ENCODE measurements at places on chromosomes 11 and 22.
A peak's percentile ranks its signal among the peaks of the same experiment; 100 is the strongest.

- DNase-seq = no peak
Measured at GRCh38 chr11:15716550-15716949, 601.8 kb downstream of the INSC start.

DNA sequence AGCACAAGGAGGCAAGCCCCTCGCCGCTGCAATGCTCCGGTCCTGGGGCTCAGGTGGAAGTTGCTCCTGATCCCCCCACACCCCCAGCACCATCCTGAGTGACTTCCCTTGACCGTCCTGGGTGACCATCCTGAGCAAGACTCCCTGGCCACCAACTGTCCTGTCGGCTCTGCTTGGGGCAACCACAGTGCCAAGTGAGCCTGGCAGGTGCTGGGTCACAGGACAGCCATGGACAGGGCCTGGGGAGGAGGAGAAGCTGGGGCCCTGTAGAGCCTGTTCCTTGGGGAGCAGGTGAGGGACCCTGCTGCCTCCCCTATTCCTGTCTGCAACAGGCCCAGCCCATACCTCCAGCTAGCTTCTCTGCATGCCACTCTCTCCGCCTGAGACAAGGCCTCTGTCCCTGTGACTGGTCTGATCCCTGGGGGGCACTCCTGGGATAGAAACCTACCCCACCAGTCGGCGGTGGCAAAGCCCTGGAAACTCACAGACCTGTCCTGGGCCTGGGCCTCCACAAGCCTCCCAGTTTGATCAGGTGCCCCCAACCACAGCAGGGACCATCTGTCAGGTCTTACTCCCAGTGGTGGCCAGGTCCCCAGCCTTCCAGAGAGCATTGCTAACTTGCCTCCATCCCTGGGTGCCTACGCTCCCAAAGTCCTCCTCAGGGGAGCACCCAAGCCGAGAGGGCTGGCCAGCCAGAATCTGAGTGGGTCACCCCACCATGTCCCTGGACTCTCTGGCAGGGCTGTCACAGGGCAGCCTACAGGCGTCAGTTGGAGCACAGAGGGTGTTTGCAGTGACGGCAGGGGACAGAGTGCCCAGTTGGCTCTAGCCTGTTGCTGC lies 68.7 kb upstream of the WNT7B start:
- no peak for DNase-seq

DNA sequence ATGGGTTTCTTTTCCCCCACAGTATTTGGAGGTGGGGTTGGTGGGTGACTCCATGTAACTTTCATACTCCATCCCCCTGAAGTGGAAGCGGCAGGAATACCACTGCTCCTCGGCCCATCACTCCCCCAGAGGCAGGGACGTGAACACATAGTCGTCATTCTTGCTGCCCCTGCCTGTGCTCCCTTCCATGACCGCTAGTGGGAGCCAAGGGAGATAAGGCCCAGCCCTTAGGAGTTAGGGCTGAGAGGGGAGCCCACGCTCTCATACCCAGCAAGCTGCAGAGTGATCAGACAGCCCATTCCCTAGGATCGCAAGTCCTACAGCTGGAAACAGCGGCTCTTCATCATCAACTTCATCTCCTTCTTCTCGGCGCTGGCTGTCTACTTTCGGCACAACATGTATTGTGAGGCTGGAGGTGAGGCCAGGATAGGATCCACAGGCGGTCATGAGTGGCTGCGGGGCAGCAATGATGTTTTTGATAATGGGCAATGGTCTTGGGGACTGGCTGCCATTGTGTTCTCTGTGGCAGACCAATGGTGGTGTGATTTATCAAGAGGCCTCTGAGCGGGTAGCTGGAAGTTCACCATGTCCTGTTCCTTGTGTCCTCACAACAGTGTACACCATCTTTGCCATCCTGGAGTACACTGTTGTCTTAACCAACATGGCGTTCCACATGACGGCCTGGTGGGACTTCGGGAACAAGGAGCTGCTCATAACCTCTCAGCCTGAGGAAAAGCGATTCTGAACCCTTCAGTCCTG lies 15.9 kb downstream of the RHOG start:
- peak; percentile 88 for DNase-seq

DNA sequence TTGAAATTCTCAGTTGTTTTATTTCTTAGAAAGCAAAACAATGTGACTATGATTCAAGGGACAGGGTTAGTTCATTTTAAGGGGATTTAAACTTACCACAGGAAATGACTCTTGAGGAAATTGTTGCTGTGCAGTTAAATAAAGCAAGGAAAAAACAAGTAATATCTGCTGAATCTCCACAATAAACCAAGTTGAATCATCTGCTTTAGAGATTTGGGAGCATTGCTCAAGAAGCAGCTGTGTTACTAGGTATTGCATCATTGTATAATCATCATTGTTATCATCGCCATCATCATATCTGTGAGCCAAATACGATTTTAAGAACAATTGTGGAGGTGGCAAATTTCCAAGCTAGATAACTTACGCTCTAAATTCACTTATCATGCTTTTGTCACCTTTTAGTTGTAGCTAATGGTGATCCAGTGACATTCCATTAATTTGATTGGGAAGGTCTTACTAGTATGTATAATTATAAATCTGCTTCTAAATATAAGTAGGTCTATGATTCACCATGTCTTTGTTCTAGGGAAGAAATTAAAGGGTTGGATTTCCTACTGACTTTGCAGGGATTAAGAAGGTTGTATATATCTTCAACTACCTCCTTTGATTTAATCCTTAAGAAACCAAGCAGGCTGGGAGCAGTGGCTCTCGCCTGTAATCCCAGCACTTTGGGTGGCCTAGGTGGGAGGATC lies 19.9 kb downstream of the MMP10 start:
- no peak for DNase-seq

- DNase-seq = no peak
Measured at GRCh38 chr11:36282926-36283325, 6.3 kb downstream of the COMMD9 start.

GRCh38 chr11:29780756-29781155 lies 236.1 kb downstream of the KCNA4 start:
- DNase-seq = no peak

DNA sequence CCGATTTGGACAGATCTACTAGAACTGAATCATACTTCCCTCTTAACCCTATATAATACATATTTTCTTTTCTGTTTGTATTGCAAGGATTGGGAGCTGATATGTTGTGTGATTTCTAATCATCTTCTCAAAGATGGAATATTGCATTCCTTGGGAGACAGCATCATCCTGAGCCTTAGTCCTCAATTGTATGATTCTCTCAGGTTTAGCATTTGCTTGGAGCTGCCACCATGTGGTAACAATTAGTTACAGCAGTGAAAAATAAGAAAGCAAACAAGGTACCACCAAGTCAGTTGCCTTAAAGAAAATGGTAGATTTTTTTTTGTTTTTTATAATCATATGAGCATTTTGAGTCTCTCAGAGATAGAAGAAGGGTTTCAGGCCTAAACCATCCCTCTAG lies 11.9 kb downstream of the SNX19 start:
- DNase-seq = peak; percentile 18

DNA sequence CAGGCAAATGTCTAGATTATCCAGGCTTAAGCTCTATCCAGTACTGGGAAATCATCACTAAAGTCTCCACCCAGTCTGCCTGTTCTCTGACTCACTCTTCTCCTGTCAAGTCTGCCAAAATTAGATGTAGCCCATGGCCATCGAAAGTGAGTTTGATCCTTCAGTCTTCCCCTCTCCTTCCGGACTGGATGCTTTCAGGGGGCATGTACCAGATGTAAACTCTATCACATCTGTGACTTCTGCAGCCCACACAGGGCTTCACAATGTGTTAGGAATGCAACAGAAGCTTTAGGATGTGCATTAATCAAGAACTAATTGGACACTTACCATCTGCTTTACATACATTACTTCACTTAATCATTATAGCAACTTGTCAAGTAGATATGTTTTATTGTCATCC lies 12.3 kb downstream of the ME3 start:
- DNase-seq = no peak

- no peak for DNase-seq
Measured at GRCh38 chr11:71222318-71223080, 29.9 kb downstream of the SHANK2 start.

GRCh38 chr11:114088216-114088615 lies 28.7 kb downstream of the ZBTB16 start:
- DNase-seq = no peak

Data from HEK293T (cell line).